ENCODE measurements at places on chromosomes 13 and 19.
A peak's percentile ranks its signal among the peaks of the same experiment; 100 is the strongest.

DNA sequence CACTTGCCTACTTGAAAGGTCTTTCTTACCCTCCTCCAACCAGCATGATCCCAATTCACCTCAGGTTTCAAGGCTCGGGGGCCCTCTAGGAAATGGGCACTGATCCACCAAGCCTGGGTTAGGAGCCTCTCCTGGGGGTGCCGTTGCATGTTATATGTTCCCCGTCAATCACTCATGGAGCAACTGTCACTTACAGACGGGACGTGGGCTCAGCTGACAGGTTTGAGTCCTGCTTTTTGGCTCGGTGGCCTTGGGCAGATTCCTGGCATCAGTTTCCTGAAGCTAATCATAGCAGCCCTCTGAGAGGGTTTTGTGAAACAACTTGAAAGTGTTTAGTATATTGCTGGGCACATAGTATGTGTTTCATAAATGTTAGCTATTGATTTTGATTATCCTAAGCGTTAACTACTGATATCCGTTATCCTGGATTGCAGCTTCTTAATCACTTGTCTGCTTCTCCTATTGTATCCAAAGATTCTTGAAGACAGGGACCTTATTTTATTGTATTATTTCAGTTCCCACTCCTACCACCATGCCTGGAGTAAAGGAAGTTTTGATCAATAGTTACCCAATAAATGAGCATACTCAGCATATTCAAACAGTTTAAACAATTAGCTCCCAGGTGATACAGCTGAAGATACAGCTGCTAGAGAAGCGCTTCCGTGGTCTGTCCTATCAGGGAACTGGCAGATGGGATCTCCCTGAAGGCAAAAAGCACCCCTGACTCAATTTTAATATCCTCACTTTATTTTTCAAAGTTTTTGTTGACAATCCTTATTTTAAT, 57.9 kb downstream of the RFC3 start:
- DNase-seq: no peak

- no peak for DNase-seq
Observed at GRCh38 chr19:44740351-44740824, 8.1 kb upstream of the BCL3 start.

DNA sequence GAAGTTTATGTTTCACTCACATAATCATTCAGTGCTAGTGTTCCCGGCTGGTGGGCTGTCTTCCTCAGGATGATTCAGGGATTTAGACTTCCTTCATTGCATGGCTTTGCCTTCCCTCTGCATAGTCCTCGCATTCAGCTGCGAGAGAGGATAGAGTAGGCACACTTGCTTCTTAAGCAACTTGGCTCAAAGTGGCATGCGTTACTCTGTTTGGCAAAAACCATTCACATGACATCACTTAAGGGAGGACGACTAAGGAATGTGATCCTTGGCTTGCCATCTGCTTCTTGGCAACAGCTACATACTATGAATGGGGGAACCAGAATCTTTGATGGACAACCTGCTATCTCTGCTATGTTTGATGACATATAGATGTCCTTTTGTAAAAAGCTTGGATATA, 359.3 kb downstream of the TDRD3 start:
- peak; percentile 45 for DNase-seq

- no peak for DNase-seq
Observed at GRCh38 chr13:32211813-32212212, 103.3 kb downstream of the ZAR1L start.

DNA sequence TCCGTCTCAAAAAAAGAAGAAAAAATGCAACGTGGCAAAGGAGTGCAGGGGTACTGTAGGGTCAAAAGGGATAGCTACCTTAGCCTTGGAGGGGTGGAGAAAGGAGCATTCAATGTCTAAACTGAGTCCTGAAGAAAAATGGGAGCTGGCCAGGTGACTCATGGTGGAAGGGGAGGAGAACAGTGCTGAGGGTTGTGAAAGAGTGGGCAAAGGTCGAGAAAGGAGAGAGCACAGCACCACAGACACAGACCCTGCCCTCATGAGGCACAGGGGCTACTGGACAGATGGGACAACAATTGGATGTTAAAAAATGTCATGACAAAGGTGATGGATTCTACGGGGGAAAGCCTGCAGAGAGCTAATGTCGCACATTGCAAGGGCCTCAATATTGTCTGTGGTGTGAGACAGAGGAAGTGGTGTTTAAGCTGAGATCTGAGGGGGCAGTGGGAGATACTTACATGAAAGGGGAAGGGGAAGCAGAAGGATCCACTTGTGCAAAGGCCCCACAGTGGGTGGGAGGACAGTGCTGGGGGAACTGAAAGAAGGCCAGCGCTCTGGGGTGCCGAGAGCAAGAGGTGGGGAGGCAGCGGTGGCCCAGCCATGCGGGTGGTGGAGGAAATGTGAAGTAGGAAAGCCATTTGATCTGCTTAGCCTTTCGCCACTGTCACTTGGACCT, 42.9 kb upstream of the URAD start:
- DNase-seq: no peak

DNA sequence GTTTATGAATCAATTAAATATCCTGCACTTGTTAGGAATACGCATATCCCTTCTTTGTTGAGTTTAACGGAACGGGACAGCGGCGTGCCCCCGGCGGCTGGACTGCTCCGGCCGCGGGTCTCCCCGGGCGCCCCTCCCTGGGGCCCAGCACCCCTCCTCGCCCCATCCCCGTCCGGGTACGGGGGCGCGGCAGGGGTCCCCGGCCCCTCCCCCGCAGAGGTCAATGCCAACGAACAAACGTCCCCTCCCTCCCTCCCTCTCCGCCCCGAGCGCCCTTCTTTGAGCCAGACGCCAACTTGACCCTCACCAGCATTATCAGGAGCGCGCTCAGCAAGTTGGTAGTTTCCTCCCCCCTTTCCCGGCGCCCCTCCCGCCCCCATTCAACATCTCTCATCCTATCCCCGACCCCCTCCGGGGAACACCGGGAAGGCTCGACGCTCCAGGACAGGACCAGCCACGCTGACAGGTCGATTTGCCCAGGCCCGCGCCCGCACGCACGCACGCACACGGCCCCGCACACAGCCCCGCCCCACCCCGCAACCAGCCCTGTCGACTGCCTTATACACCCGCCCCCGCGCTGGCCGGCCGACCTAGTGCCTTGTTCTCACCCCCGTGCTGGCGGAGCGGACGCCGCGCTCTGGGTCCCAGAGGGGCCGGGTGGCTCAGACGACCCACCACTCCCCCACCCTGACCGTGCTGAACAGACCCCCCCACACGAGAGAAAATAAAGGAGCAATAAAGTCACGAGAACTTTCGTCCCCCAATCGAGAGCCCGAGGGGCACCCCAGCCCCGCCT, 5.0 kb downstream of the LYL1 start:
- peak; percentile 56 for DNase-seq

GRCh38 chr13:26589754-26590153, 32.3 kb downstream of the WASF3 start:
- DNase-seq: peak; percentile 94

GRCh38 chr13:28058866-28059613, 41.3 kb downstream of the FLT3 start:
- peak; percentile 68 for DNase-seq

DNA sequence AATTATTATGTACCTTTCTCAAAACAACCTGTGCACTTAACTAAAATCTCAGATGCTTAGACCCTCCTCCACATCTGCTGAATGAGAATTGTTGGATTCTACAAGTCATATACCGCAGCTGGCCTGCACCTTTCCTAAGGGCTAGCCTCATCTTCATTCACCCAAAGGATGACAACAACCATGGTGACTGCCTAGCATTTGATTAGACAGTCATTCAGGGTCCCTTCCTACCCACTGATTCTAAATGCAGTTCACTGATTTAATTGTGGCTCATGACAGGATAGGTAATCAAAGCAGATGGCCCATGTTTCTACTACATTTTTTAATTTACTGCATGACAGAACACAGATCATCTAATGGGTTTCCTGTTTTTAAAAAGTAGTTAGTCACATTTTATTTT, 551.9 kb upstream of the SLC10A2 start:
- DNase-seq: no peak

DNA sequence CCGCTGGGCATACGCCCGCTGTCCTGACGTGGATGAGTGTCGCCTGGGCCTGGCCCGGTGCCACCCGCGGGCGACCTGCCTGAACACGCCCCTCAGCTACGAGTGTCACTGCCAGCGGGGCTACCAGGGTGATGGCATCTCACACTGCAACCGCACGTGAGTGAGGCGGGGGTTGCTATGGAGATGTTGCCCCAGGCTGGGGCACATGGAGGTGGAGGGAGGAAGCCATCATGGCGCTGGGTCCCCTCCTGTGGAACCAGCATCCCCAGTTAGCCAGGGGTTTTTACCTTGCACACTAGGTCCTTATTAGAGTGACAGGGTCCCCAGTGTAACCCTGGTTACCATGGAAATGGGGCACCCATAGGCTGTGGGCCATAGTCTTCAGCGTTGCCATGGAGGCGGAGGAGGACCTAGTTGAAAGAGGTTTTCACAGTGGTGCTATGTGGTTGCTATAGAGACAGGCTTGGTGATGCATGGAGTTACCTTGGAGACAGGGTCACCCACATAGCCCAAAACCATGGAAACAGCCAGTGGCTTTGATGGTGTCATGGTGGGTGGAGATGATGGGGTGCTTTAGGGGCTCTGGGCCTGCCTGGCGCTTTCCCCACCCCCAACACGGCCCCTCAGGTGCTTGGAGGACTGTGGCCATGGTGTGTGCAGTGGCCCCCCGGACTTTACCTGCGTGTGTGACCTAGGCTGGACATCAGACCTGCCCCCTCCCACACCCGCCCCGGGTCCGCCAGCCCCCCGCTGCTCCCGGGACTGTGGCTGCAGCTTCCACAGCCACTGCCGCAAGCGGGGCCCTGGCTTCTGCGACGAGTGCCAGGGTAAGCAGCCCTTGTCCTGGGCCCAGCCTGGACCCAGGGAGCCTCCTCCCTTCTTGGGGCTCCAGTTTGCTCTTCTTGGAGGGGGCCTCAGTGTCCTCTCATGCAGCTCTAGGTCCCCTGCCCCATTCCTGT, 27.1 kb downstream of the MEGF8 start:
- no peak for DNase-seq

DNA sequence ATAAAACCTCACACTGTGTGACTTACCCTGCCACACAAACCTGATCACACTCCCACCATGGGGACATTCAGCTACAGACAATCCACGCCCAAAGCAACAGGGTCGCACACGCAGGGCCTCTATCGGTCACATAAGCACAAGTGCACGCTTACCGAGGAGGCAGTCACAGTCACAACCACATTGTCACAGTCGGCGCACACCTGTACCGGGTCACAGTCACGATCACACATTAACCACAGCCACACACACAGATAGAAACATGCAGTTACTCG, 579 bp downstream of the ZNF566 start:
- DNase-seq: peak; percentile 32

DNA sequence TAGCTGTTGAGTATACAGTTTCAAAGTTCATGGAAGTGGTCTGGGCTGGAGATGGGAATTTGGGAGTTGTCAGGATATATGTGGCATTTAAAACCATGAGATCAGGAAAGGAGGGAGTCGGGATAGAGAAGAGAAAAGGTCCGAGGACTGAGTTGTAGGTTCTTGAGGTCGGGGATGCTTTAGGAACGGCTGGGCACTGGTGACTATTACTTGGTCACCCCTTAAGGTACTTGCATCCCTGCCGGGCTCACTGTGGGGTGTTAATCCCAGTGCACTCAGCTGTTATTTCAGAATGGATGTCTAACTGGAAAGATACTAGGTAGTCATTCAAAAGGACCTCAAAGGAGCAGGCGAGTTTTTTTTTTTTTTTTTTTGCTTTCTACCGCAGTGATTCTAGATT, 34.2 kb downstream of the WASF3 start:
- no peak for DNase-seq

DNA sequence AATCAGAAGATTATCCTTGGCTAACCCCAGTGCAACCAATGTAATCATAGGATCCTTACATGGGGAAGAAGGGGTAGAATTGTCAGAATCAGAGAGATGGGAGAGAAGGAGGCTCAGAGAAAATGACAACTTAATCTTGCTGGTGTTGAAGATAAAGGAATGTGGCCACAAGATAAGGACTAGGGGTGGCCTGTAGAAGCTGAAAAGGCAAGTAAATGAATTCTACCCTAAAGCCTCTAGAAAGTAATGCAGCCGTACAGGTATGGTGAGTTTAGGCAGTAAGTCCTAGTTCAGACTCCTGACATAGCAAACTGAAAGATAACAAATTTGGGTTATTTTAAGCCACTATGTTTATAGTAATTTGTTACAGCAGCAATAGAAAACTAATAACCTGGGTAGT, 718.5 kb downstream of the SLITRK6 start:
- no peak for DNase-seq

- no peak for DNase-seq
Observed at GRCh38 chr13:104975272-104975671, 1560.2 kb downstream of the EFNB2 start.

DNA sequence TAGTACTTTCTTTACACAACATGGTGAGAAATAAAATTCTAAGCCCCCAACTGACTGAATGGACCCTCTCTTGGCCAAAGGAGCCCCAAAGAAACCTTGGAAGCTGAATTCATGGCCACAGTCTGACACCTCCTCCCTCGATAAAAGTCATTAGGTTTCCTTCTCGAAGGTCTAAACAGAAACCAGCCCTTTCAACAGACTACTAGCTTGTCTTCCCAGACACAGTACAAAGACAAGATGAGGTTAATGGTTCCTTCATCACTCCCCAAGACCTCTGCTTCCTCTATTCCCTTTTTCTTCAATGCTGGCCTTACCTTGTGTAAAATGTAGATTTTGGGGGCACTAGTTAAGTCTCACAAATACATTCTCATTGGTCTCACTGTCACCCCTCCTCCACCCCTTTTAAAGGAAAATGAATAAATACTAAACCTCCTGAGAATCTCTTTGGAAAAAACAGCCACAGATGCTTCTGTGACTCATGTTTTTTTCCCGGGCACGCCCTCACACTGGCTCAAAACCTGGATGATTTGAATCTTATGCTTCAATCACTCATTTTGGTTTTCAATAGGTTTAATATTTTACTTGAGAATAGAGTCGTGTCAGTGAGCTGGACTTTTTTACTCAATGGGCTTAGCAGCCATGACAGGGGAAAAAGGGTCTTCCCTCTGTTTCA, 65.8 kb upstream of the MED4 start:
- peak; percentile 68 for DNase-seq

- DNase-seq: no peak
Observed at GRCh38 chr13:109818886-109819285, 32.5 kb upstream of the IRS2 start.

Data from dermis blood vessel endothelial cell (primary cell).